ENCODE measurements at places on chromosomes 16 and 17.

- DNase-seq, result no peak
These were observed 23.2 kb upstream of the ARHGAP17 start for GRCh38 chr16:25038239-25038954.

DNA sequence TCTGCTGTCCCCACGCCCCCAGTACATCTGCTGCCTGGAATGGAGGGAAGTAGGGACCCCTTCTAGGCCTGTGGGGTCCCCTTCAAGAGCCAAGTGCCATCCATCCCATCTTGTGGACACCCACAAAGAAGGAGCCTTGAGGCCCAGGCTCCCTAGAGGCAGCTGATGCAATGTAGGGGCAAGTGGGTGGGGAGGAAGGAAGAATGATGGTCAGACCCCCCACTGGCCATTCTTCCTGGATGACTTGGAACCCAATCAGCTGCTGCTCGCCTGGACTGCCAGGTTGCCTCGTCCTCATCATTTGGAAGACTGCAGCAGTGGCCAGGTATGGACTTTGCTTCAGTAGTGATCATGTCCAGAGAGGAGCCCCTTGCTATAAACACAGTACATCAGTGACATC, 48.9 kb downstream of the SMPD3 start:
- DNase-seq, result no peak

- no peak for DNase-seq
These were observed 33.8 kb downstream of the GTF3C1 start for GRCh38 chr16:27515874-27516353.

DNA sequence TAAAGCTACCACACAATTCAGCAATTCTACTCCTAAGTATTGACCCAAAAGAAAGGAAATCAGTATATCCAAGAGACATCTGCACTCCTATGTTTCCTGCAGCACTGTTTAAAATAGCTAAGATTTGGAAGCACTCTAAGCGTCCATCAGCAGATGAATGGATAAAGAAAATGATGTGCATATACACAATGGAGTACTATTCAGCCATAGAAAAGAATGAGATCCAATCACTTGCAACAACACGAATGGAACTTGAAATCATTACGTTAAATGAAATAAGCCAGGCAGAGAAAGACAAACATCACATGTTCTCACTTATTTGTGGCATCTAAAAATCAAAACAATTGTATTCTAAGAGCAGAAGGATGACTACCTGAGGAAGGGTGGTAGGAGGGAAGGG, 1.5 kb downstream of the SLFN11 start:
- DNase-seq, result no peak

GRCh38 chr17:42025191-42025579, 5.3 kb downstream of the NKIRAS2 start:
- DNase-seq, result no peak

- no peak for DNase-seq
These were observed 141.2 kb downstream of the LAT start for GRCh38 chr16:29126057-29126494.

Measured in stimulated activated CD8-positive, alpha-beta memory T cell treated with anti-CD3 and anti-CD28 coated beads, Interleukin-2, amount 100 ng/mL, for 1 hour (primary cell).